Activated naive CD4-positive, alpha-beta T cell (primary cell): ENCODE measurements at places on chromosomes 6 and 20.

DNA sequence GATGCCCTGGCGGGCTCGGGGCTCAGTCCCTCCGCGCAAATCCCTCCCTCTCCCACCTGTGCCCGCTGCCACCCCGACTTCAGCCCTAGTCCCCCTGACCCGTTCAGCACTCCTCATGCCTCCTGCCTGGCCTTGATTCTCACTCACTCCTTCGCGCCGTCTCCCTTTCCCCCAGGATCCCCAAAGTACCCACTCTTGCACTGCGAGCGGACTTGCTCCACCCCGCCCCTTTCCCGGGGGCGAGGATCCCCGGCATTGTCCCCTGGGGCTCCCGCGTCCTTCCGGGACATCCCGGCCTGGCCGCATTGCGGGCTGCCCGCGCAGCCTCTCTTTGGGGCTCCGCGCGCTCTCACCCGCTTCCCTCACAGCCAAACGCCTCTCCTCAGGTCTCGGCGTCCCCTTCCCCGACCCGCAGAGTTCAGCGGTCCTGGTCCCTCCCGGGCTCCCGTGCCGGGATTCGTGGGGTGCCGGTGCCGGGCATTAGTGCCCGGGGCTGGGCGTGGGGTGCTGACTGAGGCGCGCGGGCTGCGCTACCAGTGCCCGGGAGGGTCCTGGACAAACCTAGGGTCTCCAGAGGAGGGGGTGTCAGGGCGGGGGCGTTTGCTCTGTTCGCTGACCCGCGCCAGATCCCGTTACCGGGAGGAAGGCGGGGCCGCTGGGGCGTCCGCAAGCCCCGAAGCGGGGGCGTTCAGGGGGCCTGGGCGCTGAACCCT, 45.5 kb upstream of the SUPT3H start:
- no peak for DNase-seq

GRCh38 chr20:57193094-57193493, 73.3 kb downstream of the BMP7 start:
- DNase-seq: no peak

GRCh38 chr20:34302312-34302722, 838 bp downstream of the AHCY start:
- DNase-seq: no peak

- peak; percentile 92 for DNase-seq
Measured at GRCh38 chr20:62794007-62794724, 2.1 kb upstream of the MRGBP start.

GRCh38 chr6:166691746-166692145, 64.7 kb upstream of the RPS6KA2 start:
- no peak for DNase-seq

DNA sequence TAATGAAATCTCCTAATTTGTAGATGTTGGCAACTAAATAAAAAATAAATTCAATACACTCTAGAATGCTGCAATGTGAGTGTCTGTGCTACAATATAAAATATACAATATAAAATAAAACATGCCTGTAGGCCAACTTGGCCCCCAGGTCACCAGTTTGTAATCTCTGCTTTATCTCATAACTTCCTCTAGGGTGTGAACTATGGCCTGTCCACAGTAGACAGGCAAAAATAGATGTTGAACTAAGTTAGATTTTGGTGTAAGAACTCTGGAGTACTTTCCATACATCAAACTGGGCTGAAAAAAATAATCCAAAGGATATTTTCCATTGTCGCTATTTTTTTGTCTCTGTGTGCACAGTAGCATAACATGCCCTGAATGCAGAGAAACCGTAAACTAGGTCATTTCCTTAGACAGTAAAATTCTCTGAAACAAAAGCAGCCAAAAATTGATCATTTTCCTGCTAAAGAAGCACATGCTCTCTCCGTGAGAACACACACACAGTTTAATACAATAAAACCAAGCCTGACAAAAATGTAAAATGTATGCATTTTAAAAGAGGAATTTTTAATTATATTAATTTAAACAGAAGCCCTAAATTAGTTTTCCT, 98.5 kb upstream of the ZFP64 start:
- no peak for DNase-seq

- DNase-seq: no peak
Measured at GRCh38 chr6:44576132-44576631, 188.7 kb downstream of the CDC5L start.

- no peak for DNase-seq
Measured at GRCh38 chr6:24974182-24975171, 38.7 kb upstream of the RIPOR2 start.

- DNase-seq: no peak
Measured at GRCh38 chr20:59678288-59678687, 73.9 kb downstream of the PHACTR3 start.

- DNase-seq: no peak
Measured at GRCh38 chr6:127247114-127248096, 19.3 kb upstream of the RNF146 start.
